ENCODE measurements at places on chromosomes 1 and 21. TPM values are rescaled to one million over a fixed set of nuclear protein-coding genes. Genes with fewer than 3 reads are reported as not detected.

DNA sequence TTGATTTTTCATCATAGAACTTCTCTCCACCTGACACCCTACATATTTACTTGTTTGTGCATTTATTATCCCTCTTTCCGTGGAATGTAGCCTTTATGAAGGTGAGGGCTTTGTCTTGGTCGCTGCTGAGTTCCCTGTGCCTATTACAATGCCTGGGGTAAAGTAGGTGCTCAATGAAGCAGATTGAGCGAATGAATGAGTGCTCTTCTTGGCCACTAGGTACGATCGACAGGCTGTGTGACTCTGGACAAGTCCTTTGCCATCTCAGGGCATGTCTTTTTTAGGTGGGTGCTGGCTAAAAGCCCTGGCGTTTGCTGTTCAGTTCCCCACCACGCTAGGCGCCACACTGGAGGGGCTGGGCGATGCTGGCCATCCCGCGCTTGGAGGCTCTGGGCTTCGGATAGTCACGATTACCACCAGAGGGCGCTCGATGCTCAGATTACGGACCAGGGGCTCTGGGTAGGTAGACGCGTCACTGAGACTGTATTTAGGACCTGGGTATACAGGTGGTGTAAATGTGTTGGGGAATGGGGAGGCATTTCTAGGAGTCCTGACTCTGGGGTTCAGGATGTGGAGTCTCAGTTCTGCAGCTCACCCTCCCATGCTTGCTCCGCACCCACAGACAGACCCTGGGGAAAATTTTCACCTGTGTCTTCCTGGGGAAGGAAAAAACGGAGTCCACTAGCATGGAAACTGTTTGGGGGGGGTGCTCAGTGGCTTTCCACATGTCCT, 71.0 kb upstream of the CSF3R start:
- DNase-seq = peak; percentile 38

- DNase-seq = no peak
Measured at GRCh38 chr1:156638189-156638985, 3.5 kb upstream of the BCAN start.

- no peak for DNase-seq
Measured at GRCh38 chr1:107530543-107530942, 389.7 kb downstream of the NTNG1 start.

DNA sequence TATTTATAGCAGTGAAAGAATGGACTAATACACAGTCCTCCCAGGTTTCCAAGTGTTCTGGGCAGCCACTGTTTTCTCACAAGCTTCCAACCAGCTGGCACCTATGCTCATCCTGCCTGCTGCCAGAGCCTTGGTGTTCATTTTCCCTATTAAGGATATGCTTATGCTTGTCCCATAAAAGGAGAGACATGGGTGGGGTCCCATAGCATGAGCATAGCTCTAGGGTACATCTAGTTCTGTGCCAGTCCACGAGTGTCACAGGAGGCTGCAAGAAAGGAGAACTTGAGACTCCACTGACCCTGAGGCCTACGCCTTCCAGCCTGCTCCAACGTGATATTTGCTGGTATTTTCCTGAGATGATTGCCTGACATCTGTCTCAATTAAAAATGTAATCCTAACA, 192.4 kb upstream of the PTGFR start:
- no peak for DNase-seq

GRCh38 chr1:1989789-1990188, 13.8 kb downstream of the CFAP74 start:
- no peak for DNase-seq

DNA sequence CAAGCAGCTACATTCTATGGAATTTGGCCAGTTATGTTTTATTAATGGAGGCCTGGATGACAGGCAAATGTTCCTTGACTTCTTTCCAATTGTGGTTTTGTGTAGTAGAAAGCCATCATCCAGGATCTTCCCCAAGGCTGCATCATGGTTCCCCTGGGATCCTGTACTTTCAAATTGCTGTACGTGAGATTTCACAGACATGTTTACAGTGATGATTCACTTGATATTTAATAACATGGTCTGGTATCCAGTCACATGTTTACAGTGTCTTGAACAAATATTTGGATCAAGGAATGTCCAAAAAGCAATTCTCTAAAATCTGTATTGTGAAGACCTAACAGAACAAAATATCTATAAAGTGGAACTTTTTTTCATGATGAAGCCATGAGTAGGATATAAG, 68.3 kb upstream of the ST6GALNAC3 start:
- no peak for DNase-seq

DNA sequence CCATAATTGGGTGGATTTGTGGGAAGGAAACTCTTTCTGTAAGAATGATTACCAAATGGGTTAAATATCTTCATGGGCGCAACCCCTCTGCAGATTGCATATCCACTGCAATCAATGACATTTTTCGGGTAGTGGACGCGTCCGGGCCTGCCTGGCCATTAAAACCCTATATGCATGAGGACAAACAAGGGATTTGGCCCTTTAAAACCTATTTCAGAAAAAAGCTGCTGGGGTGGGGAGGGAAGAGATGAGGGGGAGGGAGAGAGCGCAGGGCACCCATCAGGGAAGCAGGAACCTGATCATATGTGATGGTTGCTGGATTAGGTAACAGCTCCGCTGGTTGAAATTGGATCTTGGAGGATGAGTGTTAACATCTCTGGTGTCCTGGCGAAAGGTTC, 228.8 kb downstream of the PBX1 start:
- no peak for DNase-seq

DNA sequence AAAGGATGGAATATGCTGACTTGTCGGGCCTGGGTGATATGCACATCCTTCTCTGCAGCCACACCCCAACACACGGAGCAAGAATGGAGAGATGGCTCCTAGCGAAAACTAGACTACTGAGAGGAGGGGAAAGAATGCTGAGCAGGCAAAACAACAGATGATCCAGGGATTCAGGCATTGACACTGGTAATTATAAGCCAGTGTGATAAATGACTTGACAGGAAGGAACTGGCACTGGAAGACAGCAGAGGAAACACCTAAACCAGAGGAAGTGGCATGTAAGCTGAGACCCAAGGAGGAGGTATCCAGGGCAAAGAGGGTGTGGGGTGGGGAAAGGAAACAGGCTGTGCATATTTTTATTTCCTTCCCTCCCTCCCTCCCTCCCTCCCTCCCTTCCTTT, 31.7 kb upstream of the KHDRBS1 start:
- no peak for DNase-seq

- DNase-seq = no peak
Measured at GRCh38 chr1:27570784-27571183, 33.2 kb downstream of the AHDC1 start.

DNA sequence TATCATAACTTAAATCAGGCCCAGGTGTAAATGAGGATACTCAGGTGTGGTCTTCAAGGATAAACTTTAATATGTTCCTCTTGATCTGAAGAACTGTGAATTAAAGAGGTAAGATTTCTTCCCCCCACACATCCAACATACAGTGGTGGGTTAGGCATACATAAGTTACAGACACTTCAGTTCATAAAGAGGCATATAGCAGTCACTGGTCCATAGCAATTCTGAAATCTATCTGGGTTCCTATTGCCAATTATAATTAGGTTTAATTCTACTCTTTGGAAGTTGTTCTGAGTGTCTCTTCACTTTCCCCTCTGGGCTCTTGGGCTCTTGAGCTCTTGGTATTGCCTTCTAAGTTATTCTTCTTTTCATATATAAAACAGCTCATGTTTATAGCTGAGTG, 32.5 kb upstream of the TSPAN2 start:
- no peak for DNase-seq

DNA sequence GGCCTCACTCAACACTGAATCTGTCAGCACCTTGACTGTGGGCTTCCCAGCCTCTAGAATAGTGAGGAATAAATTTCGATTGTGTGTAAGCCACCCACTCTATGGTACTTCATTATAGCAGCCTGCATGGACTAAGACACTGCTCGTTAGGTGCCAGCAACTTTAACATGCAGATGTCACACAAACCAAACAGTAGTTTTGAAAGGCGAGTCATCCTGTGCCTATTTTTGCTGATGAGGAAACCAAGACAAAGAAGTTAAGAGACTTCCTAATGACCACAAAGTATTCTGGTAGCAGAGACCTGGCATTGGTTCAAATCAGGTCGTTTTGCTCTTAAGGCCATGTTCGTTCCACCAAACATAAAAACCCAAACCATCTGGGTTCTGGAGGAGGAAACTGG, 42.9 kb downstream of the BATF3 start:
- no peak for DNase-seq

DNA sequence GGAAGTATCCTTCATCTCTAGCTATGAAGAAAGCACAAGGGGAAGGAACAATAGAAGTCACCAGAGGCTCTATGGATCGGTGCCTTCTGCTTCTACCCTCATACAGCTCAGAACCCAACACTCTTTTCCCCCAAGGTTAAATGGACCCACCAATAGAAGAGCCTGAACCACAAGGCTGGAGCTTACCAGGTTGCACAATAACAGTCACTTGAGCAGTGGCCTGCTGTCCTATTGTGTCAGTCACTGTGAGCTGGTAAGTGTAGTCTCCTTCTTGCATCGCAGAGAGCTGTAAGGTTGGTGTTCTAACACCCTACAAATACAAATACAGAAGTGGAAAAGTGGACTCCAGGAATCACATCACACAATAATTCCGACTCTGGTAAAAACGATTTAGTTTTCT, 103.0 kb downstream of the KIAA0319L start:
- DNase-seq = no peak

- DNase-seq = no peak
Measured at GRCh38 chr21:43743947-43744346, 25.0 kb downstream of the PDXK start.

DNA sequence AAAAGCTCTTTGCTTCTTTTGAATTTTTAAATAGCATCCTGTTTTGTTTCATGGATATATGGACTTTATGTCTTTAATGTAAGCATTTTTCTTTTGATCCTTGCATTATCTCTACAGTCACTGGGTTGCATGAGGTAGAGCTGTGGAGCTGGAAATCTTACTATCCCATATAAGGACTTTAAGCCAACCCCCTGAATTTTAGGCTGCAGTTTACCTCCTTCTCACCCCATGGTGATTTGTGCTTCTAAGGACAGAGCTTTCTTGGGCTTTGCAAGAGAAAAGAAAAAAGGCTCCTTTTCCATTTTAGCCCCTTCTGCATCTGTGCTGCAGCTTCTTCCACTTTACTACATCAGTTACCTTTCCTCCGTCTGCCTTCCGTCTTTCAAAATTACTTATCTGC, 373.8 kb downstream of the HHAT start:
- DNase-seq = no peak

DNA sequence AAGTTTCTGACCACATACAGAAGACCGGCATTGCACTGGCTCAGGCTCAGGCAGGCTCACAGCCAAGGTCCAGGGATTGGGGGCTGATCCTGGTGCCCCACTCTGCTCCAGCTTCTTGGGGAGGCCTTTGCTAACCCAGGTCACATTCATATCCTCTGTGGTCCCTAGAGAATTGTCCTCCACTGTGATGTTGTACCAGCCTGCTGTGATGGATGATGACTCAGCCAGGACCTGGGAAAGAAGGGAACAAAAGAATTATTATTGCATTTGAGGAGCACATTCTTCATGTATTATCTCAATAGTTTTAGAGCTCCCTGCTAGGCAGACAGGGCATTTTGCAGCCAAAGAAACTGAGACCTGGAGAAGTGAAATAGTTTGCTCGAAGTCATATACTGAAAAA, 114.3 kb upstream of the ETV3 start:
- DNase-seq = no peak

The GJA4 gene
- total RNA-seq = 3.8 TPM

The SH3BGR gene
- 1.8 TPM for total RNA-seq

The MYOG gene
- not detected for total RNA-seq

The SFT2D2 gene
- 31.9 TPM for total RNA-seq

The BRDT gene
- not detected for total RNA-seq

The RBM8A gene
- 74.4 TPM for total RNA-seq

The CHRM3 gene
- total RNA-seq = 41.6 TPM

The KPRP gene
- total RNA-seq = not detected
